Glomerular endothelial cell (primary cell): ENCODE measurements at places on chromosomes 1 and 21. TPM values are rescaled to one million over a fixed set of nuclear protein-coding genes. Genes with fewer than 3 reads are reported as not detected.

- no peak for DNase-seq
Measured at GRCh38 chr1:98437540-98437939, 224.0 kb upstream of the SNX7 start.

DNA sequence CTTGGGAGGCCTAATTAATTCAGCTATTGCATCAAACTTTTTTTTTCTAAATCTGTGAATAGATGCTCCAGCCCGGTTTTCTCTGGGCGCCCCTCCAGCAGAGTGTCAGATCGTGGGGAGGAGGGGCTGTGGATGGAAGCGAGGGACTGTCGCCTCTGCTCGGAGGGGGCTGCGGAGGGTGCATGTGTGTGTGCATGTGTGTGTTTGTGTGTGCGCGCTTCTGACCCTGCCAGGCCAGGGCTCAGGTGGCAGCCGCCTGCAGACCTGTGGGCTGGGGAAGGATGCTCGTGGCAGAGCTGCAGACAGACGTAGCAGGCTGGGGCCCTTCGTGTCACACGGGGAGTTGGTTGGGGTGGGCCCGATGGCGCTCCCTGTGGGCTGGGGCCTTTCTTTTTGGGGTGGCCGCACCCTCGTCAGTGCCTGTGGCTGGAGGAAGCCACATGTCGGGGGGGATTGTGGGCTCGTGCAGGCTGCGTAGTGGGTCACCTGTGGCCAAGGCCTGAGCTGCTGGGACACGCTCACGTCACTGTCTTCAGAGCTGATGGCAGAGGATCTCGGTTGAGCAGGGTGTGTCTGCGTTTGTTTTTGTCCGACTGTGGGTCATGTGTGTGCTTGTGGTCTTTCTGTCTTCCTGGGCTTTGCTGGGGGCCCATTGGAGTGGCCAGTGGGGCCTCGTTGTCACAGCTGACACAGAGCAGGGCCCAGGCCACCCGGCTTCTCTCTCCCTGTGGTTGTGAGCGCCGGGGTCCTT lies 2.8 kb downstream of the SKI start:
- DNase-seq, result no peak

DNA sequence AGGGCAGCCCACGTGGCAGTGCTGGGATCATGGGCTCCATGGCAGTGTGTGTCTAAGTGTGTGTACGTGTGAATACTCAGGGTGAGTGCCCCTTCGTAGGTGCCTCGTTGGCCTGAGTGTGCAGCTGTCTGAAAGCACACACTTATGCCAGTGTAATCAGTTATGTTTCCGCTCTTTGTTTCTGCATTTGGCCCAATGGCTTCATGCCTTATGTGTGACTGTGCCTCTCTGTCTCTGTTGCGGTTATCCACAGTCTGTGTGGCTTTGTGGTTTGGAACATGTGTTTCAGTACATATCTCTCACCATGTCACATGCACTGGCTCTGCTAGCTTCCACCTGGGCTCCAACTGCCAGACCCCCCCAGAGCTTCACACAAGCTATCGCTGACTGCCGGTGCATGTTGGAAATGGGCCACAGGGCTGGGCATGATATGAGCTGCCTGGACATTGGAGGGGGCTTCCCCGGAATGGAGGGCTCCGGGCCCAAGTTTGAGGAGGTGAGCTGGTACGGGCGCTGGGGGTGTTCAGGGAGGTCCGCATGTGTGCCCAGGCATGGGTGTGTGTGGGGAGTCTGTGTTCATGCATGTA lies 70.3 kb upstream of the TINAGL1 start:
- no peak for DNase-seq

Gene AMY1C
- not detected in 2 replicates for total RNA-seq

GRCh38 chr1:230058626-230059025 lies 8.4 kb upstream of the GALNT2 start:
- DNase-seq, result no peak

DNA sequence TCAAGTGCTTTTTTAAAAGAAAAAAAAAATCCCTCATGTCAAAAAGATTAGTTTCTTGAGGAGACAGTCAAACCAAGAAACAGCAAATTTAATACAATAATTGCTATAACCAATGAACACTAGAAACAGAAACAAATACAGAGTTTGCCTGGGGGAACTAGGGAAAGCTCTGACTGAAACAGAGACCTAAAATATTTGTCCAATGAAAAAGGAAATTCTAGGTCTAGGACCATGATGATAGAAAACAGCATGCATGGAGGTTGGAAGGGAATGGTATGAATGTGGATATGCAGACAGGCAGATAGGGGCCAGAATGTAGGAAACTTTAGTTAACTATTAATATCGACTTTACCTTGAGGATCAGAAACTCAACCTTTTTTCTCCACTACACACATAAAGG lies 31.4 kb downstream of the RNF115 start:
- no peak for DNase-seq

Gene LCE1D
- not detected in 2 replicates for total RNA-seq

- DNase-seq, result no peak
Measured at GRCh38 chr1:220410611-220411010, 117.3 kb upstream of the MARK1 start.

- DNase-seq, result no peak
Measured at GRCh38 chr1:110893908-110894490, 21.1 kb downstream of the CD53 start.

GRCh38 chr1:34178072-34178471 lies 1.4 kb downstream of the C1orf94 start:
- DNase-seq, result no peak

Gene GPBP1L1
- 78.6 and 83.0 TPM in 2 replicates for total RNA-seq

DNA sequence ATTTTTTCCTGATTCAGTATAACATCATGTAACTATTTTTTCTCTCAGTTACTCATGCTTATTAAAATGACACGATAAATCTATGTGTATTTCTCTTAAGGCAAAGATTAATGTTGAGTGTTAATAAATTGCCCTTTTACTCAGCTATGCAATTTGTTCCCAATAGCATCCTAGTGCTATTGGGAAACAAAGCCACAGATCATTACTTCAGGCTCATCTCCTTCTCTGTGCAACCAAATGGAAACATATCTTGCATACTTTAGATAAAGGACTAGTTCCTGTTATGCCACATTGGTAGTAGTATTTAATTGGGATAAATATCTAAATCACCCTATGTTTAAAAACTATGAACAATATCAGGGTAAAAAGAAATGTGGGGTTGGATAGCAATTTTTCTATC lies 106.2 kb downstream of the PLPPR4 start:
- DNase-seq, result no peak

Gene TACSTD2
- 51.0 and 112 TPM in 2 replicates for total RNA-seq

DNA sequence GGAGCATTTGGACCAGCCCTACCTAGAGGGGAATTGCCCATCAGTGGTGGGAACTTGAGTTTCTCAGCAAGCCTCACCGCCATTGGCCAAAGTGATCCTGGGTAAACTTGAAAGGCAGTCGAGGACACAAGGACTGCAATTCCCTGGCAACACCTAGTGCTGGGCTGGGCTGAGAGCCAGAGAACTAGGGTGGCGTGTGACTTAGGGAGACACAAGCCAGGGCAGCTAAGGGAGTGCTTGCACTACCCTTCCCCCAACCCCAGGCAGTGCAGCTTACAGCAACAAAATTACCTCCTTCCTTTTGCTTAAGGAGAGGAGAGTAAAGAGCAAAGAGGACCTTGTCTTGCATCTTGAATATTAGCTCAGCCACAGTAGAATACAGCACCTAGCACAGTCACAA lies 176.9 kb upstream of the PRMT6 start:
- DNase-seq, result no peak

Gene ZNF362
- 15.8 and 30.3 TPM in 2 replicates for total RNA-seq

- no peak for DNase-seq
Measured at GRCh38 chr1:198880818-198881597, 242.2 kb downstream of the PTPRC start.

DNA sequence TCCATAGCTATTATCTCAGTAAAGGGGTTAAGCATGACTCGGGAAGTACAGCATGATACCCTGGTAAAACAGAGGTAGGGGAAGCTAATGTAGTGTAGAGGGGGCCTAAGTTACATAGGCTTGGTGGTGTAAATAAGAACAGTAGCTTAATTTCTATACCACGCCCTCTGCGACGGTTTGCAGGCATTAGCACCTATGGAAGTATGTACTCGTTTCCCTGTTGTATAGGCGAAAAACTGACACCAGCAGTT lies 470 bp upstream of the NAXE start:
- DNase-seq, result no peak

Gene PI4KB
- 48.5 and 56.1 TPM in 2 replicates for total RNA-seq

- no peak for DNase-seq
Measured at GRCh38 chr1:30575066-30575465, 148.3 kb downstream of the MATN1 start.

GRCh38 chr1:56481140-56481694 lies 98.1 kb downstream of the PLPP3 start:
- no peak for DNase-seq

Gene SLC44A5
- 1.7 and 6.5 TPM in 2 replicates for total RNA-seq

- DNase-seq, result no peak
Measured at GRCh38 chr21:44874497-44875315, 1.2 kb upstream of the PTTG1IP start.

DNA sequence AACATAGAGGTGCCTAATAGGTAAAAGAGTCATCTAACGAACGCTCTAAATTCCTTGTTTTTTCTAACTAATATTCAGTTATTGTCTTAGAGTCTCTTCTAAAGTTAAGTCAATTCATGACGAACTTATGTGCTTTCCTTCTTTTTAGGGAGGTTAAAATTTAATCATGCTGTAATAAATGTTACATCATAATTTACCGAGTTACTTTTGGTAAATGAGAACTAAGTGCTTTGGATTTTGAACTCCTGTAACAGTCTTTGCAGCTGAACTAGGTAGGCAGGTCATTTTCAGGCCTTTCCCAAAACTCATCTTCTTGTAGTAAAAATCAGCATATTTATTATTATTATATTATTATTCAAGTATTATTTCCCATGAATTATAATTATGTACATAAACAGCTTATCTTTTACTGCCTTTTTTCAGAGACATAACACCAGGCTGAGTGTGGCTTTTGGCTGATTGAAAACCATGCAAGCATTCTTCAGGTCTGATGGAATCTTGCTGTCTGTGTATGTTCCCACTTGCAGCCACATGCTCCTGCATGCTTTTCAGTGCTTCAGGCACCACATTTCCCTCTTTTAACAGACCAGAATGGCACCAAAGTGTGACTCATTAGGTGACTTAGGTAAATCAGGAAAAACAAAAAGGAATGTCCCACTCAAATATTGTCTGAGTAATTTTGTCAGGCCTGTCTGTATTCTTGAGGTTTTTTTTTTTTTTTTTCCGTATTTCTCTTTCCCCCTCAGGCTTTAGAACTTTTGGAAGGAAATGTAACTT lies 81.0 kb upstream of the CD55 start:
- no peak for DNase-seq

GRCh38 chr1:3687504-3687903 lies 35.2 kb downstream of the TP73 start:
- no peak for DNase-seq

- DNase-seq, result no peak
Measured at GRCh38 chr1:61092642-61093041, 10.3 kb downstream of the NFIA start.

DNA sequence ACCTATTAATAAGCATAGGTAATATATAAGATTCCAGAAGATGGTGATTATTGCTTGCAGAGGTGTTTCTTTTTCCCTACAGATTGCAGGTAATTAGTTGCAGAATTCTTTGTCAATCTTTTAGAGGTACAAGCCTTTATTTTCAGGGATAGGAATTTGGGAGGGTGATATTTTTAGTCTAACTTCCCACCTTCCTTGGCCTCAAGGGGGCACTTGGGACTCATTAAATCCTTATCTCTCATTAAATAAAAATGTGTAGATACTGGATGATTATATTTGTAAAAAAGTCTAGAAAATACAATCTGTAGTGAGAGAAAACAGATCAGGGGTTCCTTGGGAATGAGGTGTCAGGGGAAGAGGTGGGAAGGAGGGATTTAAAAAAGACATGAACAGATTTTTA lies 179.2 kb downstream of the PATJ start:
- DNase-seq, result no peak

DNA sequence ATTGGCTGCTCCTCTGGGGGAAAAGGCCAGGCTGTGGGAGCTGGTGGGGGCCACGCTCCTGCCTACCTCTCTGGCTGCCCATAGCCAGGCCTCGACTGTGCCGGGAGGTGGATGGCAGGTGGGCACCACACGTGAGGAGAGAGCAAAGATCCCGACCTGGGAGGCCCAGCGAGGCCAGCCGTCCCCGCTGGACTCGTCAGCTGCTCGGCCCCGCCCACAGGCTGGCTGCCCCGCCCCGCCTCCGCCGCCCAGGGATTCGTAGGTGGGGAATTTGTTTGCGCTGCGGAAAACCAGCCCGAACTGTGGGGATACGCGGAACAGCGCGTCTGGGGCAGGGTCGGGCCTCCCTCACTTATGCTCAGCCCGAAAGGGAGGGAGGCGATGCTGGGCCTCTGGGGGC lies 31.7 kb downstream of the TP73 start:
- DNase-seq, result no peak

Gene LCE3D
- not detected in 2 replicates for total RNA-seq

Gene FAAH
- 0.97 and 0.99 TPM in 2 replicates for total RNA-seq

DNA sequence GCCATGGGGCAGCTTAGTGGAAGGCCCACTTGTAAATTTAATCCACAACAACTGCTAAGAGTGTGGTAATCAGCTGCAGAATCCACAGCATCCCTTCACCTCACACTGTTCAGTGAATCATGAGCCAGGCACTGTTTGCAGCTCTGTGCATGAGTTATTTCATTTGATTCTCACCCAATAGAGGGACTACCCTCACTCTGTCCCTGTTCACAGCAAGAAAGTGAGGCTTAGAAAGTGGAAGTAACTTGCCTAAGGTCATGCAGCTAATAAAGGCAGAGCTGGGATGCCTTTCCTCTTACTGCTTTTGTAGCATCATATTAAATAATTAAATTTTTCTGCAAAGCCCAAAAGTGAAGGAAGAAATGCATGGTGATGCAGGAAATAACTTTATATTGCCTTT lies 346.5 kb upstream of the PLD5 start:
- no peak for DNase-seq

Gene LRRC53
- total RNA-seq, result not detected in 2 replicates

- DNase-seq, result no peak
Measured at GRCh38 chr1:229334269-229334668, 8.6 kb downstream of the CCSAP start.

GRCh38 chr1:185421485-185422107 lies 104.6 kb upstream of the IVNS1ABP start:
- no peak for DNase-seq

- no peak for DNase-seq
Measured at GRCh38 chr1:161071886-161072371, 2.2 kb upstream of the ARHGAP30 start.

DNA sequence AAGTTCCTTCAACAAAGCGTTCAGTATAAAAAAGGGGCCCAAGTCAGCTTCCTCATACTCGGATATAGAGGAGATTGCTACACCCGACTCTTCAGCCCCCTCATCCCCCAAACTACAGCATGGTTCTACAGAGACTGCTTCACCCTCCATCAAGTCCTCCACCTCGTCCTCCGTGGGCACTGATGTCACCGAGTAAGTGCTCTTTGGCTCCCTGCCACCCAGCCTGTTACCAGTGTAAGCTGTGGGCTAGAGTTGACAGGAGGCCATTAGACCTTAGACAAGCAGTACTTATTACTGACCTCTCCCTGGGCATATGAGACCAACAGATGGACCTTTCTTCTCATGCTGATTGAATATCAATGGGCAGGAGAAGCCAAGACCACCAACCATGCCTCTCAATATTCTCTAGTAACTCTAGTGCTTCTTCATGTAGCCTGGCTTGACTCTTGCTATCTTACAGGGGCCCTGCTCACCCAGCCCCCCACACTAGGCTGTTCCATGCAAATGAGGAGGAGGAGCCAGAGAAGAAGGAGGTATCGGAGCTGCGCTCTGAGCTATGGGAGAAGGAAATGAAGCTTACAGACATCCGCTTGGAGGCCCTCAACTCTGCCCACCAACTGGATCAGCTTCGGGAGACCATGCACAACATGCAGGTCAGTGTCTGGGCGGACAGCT lies 20.9 kb upstream of the IPO9 start:
- no peak for DNase-seq

Gene MPL
- total RNA-seq, result not detected in 2 replicates
